ENCODE measurements at places on chromosomes 7 and 10.

DNA sequence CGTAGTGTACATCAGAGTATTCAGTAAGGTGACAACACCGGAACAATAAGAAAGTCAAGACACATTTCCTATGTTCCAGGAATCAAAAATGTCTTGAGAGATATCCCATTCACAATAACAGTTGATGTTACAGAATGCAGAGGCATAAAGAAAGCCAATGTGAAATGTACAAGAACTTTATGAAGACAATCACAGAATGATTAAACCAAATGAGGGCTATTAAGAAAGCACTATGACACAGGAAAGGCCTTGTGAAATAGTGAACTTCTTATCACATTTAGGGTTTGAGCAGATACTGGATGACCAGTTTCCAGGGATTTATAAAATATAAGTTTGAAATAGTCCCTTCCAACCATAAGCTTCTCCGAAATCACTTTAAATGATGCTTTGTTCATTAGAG is 52.7 kb downstream of the VWDE start:
- no peak for DNase-seq

GRCh38 chr10:25170627-25171026 is 4.2 kb upstream of the GPR158 start:
- no peak for DNase-seq

DNA sequence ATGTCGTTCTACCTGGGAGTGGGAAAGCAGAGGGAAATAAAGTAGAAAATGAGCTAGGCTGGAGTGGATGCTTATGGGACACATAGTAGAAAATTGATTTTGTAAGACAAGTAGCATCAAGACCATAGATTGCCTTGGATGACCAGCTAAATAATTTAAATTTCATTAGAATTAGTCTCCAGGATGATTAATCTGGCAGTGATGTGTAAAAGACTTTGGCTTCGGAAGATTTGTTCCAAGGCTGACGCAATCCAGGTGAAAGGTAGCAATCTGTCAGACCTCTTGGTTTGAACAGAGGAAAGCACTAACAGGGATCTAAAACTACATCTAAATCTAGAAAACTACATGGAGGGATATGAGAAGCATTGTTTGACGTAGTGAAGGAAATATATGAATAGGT is 236.5 kb downstream of the ARL4A start:
- DNase-seq = no peak

- no peak for DNase-seq
These were observed 60.4 kb downstream of the CSGALNACT2 start for GRCh38 chr10:43198682-43199005.

GRCh38 chr10:35413985-35414861 is 77.9 kb downstream of the CCNY start:
- no peak for DNase-seq

GRCh38 chr10:45155784-45156183 is 155.1 kb downstream of the ZNF22 start:
- DNase-seq = no peak

DNA sequence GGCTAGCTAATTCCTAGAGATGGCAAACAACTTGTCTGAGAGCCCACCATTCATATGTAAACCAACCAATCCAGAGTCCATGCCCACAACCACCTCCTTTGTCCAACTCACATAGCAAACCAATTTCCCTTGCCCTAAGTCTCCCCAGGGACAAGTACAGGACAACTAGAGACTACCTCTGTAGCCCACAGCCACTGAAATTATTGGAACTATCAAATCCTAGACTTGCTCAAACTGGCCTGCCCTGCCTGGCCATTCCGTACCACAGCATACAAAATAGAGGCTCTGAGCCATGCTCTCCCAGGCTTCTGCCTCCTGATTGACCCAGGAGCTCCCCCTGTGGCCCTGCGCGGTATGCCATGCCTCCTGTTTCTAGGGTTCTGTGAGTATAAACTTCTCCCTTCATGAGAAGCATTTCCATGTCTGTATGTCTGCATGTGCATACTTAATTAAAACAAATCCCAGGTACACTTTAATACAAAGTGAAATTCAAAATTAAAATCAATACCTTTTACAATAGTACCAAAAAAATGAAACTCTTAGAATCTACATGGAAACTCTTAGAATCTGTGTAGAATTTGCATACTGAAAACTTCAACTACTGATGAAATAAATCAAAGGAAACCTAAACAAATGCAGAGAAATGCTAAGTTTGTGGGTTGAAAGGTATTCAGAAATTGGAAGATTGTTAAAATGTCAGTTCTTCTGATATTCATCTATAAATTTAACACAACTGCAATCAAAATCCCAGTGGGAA is 4.0 kb upstream of the HECW1 start:
- DNase-seq = no peak

- no peak for DNase-seq
These were observed 32.8 kb downstream of the SLC35G1 start for GRCh38 chr10:93926613-93927012.

DNA sequence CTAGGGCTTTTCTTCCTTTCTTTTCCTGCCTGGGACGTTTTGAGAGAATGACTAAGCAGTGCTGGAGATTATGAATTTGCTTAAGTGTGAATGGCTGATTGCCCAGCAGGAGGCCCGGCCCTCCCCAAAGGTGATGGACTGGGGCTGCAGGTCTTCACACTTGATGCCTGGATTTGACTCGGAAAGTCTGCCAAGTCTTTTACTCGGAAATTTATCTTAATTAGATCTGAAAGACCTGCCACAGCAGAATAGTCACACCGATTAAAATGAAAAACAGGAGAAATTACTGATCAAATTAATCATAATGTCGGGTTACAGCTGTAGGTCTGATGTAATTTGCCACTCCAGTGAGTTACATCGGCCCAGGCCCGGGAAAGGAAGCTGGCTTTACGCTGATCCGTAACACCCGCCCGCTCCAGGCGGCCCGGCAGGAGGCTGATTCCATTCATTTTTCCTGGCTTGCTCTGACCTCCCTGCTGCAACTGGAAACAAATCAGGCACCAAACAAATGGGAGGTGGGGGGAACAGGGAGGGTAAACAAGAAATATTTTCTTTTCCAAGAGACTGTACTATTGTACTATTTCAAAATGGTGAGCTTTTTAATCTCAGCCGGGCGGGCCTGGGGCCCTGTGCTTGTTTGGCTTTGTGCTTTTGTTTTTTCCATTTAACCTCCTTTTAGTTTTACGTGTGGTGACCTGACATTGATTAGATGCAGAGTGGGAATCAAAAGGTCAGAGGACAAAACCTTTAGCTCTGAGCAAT is 212.4 kb upstream of the YAE1 start:
- no peak for DNase-seq
